ENCODE measurements at places on chromosomes 7 and 10. TPM values are rescaled to one million over a fixed set of nuclear protein-coding genes. Genes with fewer than 3 reads are reported as not detected.

- DNase-seq = no peak
Observed at GRCh38 chr7:26279405-26279804, 12.3 kb upstream of the SNX10 start.

- DNase-seq = no peak
Observed at GRCh38 chr7:6157685-6158423, 114.6 kb downstream of the CYTH3 start.

- no peak for DNase-seq
Observed at GRCh38 chr10:77548671-77549070, 88.9 kb downstream of the KCNMA1 start.

- DNase-seq = no peak
Observed at GRCh38 chr7:28630350-28630749, 218.0 kb downstream of the CREB5 start.

DNA sequence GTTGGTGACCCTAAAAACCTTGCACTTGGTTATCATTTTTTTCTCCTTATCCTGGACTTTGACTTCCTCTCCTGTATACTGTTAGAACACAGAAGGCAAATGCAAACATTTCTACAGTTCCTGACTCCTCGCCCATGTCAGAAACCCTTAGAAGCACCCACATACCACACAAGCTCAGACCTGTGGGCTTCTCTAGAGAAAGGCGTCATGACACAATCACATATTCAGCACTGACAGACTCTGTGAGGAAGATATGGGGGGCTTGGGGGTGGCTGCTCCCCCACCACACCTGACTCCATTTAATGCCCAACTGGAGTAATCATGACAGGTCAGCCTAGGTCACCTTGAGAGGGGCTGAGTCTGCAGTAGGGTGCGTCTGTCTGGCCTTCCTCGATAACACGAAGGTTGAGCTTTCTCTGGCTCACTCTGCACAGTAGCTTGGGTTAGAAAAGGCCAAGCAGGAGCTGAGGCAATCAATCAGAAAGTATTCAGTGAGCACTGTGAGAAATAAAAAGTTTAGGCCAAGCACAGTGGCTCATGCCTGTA is 50.9 kb downstream of the CCDC3 start:
- no peak for DNase-seq

NEUROD6 gene
- total RNA-seq = not detected

LLCFC1 gene
- total RNA-seq = not detected

GTF2IRD1 gene
- 31.1 TPM for total RNA-seq
